ENCODE measurements at places on chromosomes 16 and 17.
A peak's percentile ranks its signal among the peaks of the same experiment; 100 is the strongest.

- no peak for DNase-seq
Measured at GRCh38 chr17:2949469-2950044, 113.8 kb downstream of the OR1D5 start.

DNA sequence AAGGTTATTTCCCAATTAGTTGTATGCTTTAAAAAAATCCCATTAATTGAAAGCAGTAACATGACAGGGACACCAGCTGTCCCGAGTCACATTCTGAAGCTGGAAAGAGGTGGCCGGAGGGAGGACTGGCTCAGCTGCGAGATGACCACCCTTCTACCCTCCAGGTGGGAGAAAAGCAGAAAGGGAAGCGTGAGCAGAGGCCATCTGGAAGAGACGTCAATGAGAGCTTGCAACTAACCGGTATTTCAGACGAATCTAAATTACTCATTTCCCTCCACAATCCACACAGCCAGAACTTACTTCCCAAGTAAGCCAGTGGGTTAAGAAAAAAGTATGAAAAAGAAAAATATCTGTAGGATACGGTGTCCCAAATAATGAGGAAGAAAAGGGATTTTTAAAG, 28.5 kb upstream of the SLC38A8 start:
- no peak for DNase-seq

DNA sequence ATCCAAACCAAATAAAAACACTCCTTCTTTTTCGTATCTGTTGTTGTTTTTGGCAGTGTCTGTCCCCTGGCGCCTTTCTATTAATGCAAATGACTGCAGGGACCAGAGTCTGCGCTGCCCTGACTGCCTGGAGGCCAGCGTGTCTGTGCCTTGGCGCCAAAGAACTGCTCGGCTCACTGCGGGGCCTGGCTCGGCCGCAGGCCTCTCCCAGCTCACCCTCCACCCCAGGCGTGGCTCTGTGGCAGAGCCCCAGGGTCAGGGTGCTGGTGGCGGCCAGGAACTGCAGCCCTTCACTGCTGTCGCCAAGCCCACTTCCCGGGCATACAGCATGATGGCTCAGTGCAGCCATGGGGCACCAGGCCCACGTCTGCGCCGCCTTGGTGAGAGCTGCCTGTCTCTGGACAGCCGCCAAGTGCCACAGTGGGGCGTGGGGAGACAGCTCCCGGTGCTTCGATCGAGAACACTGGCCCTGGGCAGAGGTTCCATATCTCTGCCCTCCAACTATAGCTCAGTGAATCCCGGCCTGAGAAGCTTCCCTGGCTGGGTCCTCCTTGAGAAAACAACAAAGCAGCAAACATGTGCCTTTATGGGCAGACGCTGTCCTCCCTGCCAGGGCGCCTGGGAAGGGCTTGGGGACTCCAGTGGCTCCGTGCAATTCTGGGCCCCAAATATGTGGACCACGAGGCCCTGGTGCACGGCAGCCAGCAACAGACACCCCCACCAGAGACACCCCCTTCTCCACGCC, 11.1 kb downstream of the CANT1 start:
- no peak for DNase-seq

- peak; percentile 70 for DNase-seq
Measured at GRCh38 chr16:1309888-1310831, 724 bp downstream of the UBE2I start.

DNA sequence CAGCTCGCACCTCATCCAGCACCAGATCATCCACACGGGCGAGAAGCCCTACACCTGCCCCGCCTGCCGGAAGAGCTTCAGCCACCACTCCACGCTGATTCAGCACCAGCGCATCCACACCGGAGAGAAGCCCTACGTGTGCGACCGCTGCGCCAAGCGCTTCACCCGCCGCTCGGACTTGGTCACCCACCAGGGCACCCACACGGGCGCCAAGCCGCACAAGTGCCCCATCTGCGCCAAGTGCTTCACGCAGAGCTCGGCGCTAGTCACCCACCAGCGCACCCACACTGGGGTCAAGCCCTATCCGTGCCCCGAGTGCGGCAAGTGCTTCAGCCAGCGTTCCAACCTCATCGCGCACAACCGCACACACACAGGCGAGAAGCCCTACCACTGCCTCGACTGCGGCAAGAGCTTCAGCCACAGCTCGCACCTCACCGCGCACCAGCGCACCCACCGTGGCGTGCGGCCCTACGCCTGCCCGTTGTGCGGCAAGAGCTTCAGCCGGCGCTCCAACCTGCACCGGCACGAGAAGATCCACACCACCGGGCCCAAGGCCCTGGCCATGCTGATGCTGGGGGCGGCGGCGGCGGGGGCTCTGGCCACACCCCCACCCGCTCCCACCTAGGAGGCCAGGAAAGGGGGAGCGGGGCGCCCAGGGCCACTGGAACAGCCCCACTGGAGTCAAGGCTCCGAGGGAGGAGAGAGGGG, 7.5 kb downstream of the ZNF205 start:
- no peak for DNase-seq

DNA sequence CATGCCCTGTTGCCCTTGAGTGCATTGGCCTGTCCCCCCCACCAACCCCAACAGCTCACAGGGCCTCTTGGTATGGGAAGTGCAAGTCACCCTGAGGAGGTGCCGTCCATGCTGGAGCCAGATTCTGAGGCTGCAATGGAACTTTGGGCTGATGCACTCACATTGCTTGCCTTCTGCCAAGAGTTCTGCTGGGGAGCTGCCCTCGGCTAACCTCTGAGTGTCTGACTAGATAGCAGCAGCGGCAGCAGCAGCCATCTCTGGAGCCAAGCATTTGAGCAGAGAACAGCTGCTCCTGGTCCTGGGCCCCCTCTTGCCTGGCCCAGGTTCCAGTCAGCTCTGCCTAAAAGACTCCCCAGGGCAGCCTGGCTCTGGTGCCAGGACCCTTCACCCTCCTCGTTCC, 61.5 kb downstream of the GNAO1 start:
- DNase-seq = no peak

DNA sequence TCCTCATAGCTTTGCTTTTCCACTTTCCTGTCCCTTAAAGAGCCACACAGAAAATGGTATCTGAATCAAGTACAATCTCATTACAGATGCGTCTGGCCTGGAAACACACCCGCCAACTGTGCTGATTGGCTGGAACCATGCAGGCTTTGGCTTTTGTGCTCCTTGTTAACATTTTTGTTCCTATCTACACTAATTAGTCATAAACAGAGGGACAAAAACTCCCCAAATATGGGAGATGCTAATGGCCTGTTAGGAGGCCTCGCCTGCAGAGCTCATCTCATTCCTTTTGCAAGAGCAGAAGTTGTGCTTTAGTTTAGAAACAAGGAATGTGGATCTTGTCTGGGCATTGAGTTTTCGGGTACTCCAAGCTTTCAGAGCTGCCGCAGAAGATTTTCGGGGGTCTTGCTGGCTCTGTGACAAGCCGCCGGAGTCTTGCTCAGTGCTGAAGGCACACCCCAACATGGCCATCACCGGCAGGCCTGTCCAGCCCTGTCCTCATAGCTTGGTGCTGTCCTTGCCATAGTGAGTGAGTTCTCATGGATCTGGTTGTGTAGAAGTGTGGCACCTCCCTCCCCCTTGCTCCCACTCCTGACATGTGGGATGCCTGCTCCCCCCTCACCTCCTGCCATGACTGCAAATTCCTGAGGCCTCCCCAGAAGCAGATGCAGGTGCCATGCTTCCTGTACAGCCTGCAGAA, 69.8 kb downstream of the METRNL start:
- no peak for DNase-seq

DNA sequence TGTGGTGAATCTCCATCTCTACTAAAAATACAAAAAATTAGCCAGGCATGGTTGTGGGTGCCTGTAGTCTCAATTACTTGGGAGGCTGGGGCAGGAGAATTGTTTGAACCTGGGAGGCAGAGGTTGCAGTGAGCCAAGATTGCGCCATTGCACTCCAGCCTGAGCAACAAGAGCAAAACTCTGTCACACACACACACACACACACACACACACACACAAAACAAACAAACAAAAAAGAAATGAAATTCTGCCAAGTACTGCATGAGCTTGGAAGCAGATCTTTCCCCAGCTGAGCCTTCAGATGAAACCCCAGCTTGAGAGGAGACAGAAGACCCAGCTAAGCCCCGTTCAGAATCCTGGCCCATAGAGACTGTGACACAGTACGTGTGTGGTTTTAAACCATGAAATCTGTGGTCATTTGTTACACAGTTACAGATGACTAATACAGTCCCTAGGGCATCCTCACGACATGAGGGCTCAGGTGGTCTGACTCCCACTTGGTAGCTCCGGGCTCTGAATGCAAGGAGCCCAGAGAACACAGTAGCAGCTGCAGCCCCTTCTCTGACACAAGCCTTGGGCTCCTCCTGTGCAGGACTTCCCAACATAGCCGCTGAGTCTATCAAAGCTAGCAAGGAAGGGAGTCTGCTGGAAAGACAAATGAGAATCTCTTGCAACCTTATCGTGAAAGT, 132.8 kb downstream of the SEC14L1 start:
- no peak for DNase-seq

GRCh38 chr16:23826528-23827045, 9.2 kb upstream of the PRKCB start:
- DNase-seq = peak; percentile 80

GRCh38 chr17:56289321-56289720, 136.0 kb downstream of the ANKFN1 start:
- no peak for DNase-seq

DNA sequence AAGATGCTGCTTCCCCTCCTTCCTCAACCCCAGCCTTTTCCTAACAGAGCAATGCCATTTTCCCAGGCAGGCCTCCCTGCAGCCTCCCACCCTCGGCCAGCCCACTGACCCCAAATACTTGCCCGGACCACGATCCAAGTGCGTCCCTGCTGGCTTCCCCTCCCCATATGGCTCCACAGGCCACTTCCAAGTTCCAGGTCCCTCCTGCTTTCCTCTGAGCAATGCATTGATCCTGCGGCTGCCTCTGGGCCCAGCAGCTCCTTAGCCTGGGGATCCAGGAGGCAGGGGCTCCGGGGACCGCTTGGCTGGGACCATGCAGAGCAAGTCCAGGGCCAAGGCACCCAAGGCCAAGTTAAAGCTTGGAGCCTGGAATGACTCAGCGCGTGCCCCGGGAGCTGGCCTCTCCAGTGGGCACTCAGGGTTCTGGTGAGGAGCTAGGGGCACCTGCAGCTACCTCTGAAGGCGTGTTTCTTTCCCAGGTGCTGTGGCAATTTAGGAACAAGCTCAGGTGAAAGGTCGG, 51.9 kb upstream of the ENPP7 start:
- no peak for DNase-seq

DNA sequence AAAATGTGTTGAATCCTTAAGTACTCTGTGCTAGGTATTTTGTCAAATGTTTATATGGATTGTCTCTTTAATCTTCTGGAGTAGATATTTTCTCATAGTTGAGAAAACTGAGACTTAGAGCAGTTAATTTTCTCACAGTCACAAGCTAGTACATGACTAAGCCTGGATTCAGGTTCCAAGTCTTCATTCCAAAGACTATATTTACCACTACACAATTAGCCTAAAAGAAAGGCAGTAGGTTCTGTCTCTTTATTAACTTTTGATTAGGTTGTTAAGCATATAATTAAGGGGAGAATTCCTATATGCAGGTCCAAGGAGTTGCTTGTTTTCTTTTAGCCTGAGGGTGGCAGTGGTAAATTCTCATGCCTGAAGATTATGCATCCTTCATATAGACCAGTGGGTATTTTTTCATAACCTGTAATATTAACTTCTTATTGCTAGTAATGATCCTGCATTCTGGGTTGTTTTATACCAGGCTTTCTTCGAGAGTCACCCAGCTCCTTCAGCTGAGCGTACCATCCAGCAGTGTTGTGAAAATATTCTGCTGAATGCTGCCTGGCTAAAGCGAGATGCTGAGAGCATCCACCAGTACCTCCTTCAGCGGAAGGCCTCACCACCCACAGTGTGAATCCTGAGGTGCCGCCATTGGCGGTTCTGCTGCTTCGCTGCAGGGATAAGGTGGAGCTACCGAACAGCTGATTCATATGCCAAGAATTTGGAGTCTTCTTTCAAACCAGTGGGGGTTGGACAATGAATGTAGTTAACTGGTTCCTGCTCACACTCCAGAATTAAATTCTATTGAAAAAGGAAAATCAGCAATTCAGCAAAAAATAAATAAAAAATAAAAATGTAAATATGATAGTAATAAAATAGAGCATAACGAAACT, 28.2 kb upstream of the KPNB1 start:
- DNase-seq = no peak

DNA sequence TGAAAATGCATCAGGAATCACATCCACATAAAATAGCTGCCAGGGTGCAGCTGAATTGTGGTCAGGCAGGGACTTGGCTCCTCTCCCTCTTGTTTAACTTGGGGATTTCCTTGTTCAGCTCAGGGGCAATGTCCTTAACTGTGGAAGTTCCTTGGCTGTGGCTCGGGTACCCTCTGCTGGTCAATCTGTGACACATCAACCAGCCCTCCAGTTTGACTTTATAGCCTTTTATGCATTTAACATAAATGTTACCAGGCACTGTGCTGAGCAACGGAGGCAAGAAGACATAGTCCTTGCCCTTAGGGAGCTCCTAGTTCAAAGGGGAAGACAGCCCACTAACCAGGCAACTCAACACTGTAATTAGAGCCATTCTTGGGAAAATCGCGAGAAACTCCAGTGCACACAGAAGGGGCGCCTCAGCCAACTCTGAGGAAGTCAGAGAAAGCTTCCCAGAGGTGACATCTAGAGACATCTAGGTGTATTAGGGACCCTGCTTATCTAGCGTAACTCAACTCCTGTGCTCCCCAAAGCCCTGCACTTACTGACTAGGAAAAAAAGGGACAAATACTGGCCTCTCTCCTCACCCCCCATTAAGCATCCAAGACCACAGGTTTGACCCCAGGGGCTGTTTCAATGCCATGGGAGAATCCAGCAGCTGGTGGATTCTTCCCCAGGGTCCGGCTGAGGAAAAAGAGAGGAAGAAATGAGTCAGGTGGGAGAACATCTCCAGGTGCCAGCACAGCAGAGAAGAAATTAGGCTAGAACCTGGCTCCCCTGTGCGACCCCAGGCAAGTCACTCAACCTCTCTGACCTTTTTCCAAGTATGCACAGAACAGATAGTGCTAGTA, 17.3 kb upstream of the EEF2K start:
- peak; percentile 86 for DNase-seq

GRCh38 chr16:54219709-54220108, 66.9 kb downstream of the IRX3 start:
- DNase-seq = no peak

DNA sequence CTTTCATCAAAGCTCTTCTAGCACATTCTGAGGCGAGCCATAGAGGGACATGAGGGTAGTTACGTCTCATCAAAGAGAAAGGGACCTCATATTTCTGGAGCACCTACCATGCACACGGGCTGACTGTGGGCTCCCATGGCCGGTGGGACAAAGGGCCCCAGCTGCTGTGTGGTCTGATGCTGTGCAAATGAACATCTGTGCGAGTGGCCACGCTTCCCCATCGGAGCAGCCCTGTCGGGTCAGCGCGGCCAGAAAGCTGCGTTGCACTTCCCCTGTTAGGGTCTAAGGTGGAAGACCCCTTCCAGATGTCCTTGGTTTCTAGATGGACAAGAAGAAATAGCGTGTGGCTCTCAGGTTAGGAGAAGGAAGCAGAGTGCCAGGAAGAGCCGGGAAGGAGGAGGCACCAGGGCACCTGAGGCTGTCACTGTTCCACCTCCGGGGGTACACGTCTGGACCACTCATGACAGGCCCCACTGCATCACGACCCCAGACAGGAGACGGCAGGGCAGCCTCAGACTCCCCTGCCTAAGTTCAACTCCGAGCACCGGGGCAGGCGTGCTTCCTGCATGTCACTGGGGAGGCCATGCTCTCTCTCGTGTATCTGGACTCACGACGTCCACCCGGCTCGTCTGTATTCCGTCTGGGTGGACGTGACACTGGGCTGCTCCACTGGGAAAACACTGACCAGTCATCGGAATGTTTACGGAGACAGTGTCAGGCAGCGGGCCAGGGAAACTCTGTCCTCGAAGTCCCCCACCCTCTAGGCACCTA, 8.5 kb upstream of the BAIAP2 start:
- no peak for DNase-seq
